ENCODE measurements at places on chromosomes 16 and 17. TPM values are rescaled to one million over a fixed set of nuclear protein-coding genes. Genes with fewer than 3 reads are reported as not detected.

The APOH gene
- total RNA-seq: not detected

The SLC25A10 gene
- 31.8 TPM for total RNA-seq

The KCNH4 gene
- total RNA-seq: 0.53 TPM

The OR3A3 gene
- total RNA-seq: not detected

The SMIM22 gene
- total RNA-seq: not detected

The C16orf89 gene
- not detected for total RNA-seq

The AP2B1 gene
- 166 TPM for total RNA-seq

The ANKFN1 gene
- not detected for total RNA-seq

The CLEC19A gene
- total RNA-seq: not detected

The NDRG4 gene
- total RNA-seq: 6.9 TPM

The TP53TG3D gene
- 0.42 TPM for total RNA-seq

The CA7 gene
- total RNA-seq: 0.16 TPM

The KRT28 gene
- total RNA-seq: not detected

The ZNF423 gene
- total RNA-seq: not detected

The GOT2 gene
- 133 TPM for total RNA-seq

The NOD2 gene
- 9.3 TPM for total RNA-seq

The NAGS gene
- 1.5 TPM for total RNA-seq

The TM4SF5 gene
- not detected for total RNA-seq

The ADORA2B gene
- 1.9 TPM for total RNA-seq

The TNFRSF17 gene
- total RNA-seq: not detected

The STUB1 gene
- total RNA-seq: 67.0 TPM

The STH gene
- total RNA-seq: not detected

The SOCS1 gene
- 100.0 TPM for total RNA-seq

The CCL13 gene
- not detected for total RNA-seq

The LPO gene
- total RNA-seq: not detected

The MYH11 gene
- total RNA-seq: not detected

The KLHL10 gene
- 0.21 TPM for total RNA-seq

The GTF3C1 gene
- 50.7 TPM for total RNA-seq

The SOX8 gene
- total RNA-seq: 1.6 TPM

The HLF gene
- total RNA-seq: 1.0 TPM

The ZFP3 gene
- 2.2 TPM for total RNA-seq

The RUNDC1 gene
- total RNA-seq: 12.5 TPM

The ZSCAN10 gene
- total RNA-seq: 0.30 TPM

The MYH8 gene
- not detected for total RNA-seq

The PRDM7 gene
- not detected for total RNA-seq

The IRX5 gene
- total RNA-seq: not detected

The CLDN7 gene
- 0.53 TPM for total RNA-seq

The SLC5A2 gene
- total RNA-seq: 0.11 TPM

The CD300LB gene
- total RNA-seq: not detected

The ENPP7 gene
- total RNA-seq: not detected

The CTU2 gene
- total RNA-seq: 29.6 TPM

The DOC2A gene
- 0.69 TPM for total RNA-seq

The PPP1R27 gene
- not detected for total RNA-seq

The MNT gene
- total RNA-seq: 19.3 TPM

The RHBDL1 gene
- 0.40 TPM for total RNA-seq

The TPSB2 gene
- total RNA-seq: not detected

The CHST5 gene
- total RNA-seq: 0.41 TPM

The TNFSF12 gene
- total RNA-seq: 10.9 TPM

The CRYM gene
- total RNA-seq: not detected

The SLC9A5 gene
- 5.5 TPM for total RNA-seq

Measured in activated CD4-positive, alpha-beta T cell treated with anti-CD3 and anti-CD28 coated beads for 36 hours (primary cell).